Mammary epithelial cell (primary cell): ENCODE measurements at places on chromosomes 2 and 18.

- no peak for DNase-seq
These were observed 942 bp upstream of the ZNF236 start for GRCh38 chr18:76821356-76821874.

DNA sequence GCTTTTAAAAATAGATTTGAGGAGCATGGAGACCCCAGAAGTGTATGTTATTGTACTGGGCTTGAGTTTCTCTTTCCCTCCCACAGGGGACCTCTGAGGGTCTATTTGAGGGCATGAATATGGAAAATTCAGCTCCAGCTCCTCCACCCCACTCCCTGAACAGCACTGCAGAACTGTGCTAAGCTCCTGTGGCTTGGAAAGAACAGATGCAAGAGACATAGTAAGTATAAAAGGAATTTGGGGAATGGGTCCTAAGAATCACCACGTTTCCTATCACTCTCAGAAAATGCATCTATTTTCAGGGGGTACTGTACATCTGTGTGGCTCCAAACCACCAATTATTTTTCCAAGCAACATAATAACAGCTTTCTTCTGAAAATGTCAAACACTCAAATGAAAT is 416.1 kb downstream of the ZNF521 start:
- no peak for DNase-seq

- peak; percentile 87 for DNase-seq
These were observed 55.1 kb downstream of the ROCK1 start for GRCh38 chr18:21056545-21056944.

DNA sequence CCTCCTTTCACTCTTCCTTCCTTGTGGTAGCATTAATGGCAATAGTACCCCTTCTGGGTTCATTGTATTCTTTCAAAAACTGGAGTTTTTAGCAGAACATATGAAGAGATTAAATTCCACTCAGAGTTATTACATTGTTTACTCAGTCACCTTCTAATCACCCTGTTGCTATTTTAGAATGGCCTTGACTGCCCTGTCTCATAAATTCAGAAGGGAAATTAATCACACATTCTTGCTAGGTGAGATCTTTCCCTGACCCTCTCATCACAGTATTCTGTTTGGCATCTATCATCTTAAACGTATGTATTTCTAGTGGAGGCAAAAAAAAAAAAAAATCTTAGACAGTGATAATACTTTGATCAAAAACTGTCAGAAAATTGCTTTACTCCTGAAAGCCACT is 760.4 kb downstream of the ADCYAP1 start:
- no peak for DNase-seq

DNA sequence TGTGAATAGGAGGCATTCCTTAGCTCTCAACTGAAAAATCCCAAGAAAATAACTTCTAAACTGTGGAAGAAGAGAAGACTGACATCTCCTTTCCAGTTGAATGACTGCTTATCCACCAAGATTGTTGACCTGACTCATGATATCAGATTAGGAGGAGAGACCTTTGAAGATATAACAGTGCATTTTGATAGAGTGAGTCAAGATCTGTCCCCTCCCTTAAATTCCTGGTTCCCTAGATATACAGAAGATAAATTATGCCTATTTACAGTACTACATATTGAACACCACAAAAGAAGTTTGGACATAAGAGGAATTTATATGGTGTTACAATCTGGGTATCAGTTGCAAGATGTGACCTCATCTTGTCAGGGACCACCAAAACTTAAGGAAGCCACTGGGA is 285.3 kb upstream of the ZSWIM2 start:
- no peak for DNase-seq

DNA sequence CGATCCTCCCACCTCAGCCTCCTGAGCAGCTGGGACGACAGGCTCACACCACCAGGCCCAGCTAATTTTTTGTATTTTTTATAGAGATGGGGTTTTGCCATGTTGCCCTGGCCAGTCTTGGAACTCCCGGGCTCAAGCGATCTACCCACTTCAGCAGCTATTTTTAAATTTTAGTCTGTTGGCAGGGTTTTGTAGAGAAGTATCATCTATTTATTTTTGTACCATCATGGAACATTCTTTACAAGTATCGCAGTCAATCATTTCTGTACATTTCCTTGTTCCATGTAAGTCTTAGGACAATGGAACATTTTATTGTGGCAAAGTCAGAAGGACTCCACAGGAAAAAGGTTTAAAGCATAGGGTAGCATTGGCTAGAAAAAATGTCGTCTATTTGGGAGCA is 94.6 kb downstream of the UGGT1 start:
- DNase-seq: no peak

- peak; percentile 90 for DNase-seq
These were observed 262.0 kb downstream of the MREG start for GRCh38 chr2:215751200-215751910.

DNA sequence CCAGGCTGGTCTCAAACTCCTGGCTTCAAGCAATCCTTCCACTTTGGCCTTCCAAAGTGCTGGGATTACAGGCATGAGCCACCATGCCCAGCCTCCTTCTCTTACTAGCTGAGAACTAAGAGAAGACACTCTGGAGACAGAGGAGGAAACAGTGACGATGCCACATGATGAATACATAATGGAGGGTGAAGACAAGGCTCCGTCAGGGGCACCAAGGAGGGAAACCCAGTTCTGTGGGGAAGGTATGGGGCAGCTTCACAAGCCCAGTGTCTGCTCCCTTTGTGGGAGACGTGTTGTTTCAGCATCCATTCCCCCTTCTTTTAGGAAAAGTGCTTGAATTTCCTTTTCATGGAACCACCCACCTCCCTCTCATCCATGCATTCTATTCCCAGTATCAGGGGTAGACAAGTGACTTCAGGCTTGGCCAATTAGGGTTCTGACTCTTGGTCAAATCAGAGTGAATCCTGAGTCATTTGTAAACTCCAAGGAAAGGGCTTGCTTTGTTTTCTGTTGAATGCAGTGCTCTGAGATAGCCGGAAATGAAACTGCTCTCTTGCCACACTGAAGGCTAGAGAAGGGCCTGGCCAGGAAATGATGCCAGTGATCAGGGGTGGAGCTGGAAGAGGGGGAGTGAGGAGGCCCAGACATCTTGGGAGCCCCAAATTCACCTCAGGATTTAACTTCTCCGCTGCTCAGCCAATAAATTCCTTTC is 23.7 kb downstream of the TMEM127 start:
- peak; percentile 72 for DNase-seq

DNA sequence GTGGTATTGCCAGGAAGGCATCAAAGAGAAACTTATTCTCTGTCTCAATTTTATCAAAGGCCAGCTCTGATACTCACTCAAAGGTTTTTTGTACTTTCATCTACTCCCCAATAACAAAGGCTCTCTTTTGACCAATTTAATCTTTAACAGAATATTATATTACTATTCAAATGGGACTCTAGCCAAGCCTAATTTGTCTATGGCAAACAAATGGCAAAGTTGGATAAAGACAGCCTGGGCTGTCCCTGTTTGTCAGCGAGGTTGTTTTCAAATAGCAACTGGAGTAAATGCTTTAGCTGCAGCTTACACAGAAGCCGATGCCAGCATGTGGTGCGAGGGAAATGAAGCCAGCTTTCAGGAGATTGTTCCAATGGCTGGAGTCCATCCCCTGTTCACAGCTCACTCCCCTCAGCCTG is 80.1 kb upstream of the CTNNA2 start:
- no peak for DNase-seq
